ENCODE measurements at places on chromosomes 5 and 9.

- no peak for DNase-seq
Observed at GRCh38 chr5:127306647-127307046, 16.1 kb downstream of the MEGF10 start.

DNA sequence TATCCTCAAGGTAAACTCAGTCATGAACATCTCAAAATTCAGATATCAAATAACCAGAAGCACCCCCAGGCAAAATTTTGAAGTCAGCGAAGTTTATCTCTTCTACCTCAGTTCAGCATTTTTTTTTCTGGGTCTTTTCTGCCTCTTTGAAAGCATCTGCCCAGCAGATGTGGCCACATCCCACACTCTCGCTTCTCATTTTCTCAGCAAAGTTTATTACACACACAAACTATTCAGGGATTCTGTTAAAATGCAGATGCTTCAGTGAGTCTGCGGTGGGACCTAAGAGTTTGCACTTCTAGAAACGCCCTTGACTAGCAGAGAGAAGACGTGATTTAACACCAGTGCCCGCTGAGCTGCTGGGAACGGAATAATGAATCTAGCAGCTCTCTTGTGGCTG is 19.3 kb downstream of the RASEF start:
- DNase-seq = no peak

- no peak for DNase-seq
Observed at GRCh38 chr9:68871236-68871635, 142.7 kb downstream of the PRKACG start.

GRCh38 chr5:57191986-57192385 is 18.1 kb downstream of the GPBP1 start:
- no peak for DNase-seq

DNA sequence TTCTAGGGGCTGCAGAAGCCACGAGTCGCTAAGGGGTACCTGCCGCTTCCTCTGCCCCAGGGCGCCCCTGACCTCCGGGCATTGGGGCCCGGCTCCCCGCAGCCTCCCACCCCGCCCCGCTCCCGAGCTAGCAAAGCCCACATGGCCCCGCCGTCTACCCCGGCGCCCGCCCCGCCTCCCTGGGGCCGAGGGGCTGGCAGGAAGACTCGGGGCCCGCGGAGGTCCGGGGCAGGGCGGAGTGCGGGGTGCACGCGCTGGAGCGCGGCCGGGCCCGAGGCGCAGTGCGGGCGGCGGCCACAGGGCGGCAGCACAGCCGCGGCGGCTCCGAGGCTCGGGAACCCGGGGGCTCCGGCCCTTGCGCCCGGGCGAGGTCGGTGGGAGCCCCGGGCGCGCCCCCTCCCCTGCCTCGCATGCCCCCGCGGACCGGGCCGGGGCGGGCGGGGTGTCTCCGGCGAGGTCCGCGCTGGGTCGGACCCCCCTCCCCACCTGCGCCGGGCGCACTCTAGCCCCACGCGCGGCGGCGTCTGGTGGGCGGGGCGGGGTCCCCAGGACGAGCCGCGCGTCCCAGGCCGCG is 6.7 kb downstream of the NRARP start:
- DNase-seq = no peak

- DNase-seq = no peak
Observed at GRCh38 chr9:120830151-120830550, 12.6 kb downstream of the PSMD5 start.
